ENCODE measurements at places on chromosomes 2 and 18.

GRCh38 chr18:74252039-74252395 lies 39.7 kb downstream of the CYB5A start:
- peak; percentile 54 for DNase-seq

GRCh38 chr2:176390276-176391147 lies 121.3 kb downstream of the MTX2 start:
- no peak for DNase-seq

DNA sequence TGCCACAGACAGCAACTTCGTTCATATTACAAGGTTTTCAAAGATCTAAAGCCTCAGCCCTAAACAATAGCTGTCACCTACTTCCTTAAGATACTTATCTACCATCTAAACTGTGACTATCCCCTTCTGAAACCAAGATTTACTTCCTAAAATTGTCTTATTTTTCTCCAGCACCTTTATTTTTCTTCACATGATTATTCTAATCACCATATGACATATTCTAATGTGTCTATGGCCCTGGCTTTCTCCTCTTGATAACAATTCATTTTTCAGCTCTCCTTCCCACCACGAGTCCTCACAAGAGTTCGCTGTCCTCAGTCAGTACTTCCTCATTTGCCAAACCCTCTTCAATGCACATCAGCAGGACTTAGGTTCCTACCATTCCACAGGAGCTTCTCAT lies 53.9 kb downstream of the RTTN start:
- no peak for DNase-seq

- peak; percentile 80 for DNase-seq
Observed at GRCh38 chr2:73013936-73014335, 57.6 kb downstream of the SFXN5 start.

DNA sequence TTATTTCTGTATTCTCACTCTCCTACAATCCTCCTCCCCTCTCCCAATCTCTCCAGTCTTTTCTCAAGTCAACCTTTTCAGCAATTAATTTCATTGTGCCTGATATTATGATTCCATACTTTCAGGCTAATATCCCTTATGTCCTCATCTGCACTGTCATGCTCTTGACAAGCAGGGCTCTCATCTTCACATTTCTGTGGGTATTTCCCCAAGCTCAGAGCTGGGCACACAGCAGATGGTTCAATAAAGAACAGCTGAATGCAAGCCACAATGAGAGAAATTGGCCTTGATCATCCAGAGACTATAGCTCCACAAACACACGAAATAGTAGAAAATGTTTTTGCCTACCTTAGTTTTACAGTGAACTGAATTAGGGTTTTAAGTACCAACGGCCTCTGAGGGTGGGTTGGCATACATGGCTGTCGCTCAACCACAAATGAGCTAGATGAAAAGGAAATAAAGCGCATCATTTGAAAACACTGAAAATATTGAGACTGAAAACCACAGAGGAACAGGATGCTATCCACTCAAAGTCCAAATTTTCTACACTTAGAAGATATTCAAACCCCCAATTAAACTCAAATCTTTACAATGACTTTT lies 47.5 kb upstream of the STAT1 start:
- DNase-seq, result no peak

DNA sequence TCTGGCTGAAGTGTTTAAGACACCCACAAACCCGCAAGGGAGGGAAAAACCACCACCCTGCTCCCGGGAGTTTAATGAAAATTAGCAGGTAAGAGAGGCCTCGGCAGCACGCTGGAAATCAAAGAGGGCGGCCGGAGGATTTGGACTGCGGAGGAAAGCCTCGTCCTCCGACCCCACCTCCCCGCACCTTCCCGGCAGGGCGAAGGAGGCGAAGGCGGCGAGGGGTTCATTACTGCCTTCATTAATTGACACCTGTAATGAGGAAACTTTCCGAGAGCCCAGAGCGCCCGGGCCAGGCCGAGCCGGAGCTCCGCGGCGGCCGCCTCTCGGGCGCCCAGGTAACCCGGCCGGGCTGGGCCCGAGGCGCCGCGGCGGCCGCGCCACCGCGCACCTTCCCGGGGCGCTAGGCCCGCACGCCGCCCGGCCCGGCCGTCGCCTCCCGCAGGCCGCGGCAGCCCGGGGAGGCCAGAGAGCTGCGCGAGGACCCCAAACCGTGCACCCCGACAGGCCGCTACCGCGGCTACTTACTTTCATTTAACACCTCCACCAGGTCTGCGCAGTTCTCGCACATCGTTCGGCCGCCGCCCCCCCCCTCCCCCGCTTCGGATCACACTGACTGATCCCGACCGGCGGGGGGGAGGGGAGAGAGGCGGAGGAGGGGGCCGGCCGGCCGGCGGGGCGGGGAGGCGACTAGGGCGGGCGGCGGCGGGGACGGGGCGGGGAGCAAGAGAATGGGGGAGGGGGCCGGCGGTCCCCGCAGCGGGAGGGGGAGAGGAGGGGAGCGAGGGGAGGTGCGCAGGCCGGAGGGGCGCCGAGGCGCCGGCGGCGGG lies 550 bp downstream of the USP34 start:
- DNase-seq, result peak; percentile 69
